ENCODE measurements at places on chromosomes 13 and 19.

- no peak for DNase-seq
Measured at GRCh38 chr13:44074611-44075010, 194.9 kb downstream of the LACC1 start.

- no peak for DNase-seq
Measured at GRCh38 chr13:90401150-90401549, 946.3 kb upstream of the MIR17HG start.

DNA sequence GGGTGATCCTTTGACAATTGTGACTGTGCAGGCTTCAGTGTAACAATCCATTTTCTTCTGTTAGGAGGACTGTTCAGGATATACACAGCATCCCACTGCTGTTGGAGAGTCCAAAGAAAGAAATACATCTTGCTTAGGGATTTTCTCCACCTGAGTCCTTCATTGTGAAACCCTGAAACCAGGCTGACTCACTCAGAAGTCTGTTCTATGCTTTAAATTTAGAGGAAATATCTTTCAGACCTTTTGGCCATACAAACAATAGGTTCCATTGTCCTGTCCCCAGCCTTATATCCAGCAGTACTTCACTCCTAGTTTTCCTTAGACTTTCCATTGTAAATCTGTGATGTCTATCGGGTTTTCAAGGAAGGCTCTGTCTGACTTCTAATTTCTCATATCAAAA is 379.1 kb downstream of the SUCLA2 start:
- no peak for DNase-seq

GRCh38 chr13:52405767-52406494 is at the start of gene THSD1:
THSD1 (minus strand) TSS chr13:52406172; CDS start chr13:52402600, 3,572 bp downstream.
- no peak for DNase-seq

- no peak for DNase-seq
Measured at GRCh38 chr19:3282155-3282554, 57.7 kb downstream of the CELF5 start.

DNA sequence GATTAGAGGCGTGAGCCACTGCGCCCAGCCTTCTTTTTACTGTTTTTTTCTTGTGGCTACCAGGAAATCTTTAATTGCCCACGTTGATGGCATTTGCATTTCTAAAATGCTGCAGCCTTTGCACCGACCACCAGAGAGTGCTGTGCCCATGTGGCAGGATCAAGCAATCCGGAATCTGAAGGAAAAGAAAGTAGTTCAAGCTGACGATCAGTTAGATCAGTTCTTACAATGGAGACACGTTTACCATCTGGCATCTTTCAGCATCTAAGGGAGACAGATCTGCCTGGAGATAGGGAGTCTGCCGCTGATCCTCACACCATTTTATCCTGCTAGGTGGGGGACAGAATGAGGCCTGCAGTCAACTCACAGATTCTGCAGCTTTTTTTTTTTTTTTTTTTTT is 19.9 kb downstream of the TINCR start:
- no peak for DNase-seq

DNA sequence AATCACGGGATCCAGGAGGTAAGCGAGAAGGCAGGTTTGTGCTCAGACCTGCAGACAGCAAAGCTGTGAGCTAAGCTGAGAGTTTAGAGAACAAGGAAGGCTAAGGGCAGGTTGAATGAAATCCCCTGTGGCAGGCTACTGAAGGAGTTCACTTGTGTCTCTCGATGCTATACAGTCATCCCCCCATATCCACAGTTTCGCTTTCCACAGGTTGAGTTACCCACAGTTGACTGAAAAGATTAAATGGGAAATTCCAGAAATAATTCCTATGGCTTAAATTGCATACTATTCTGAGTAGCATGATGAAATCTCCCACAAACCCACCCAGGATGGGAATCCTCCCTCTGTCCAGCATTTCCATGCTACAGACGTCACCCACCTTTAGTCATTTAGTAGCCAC is 49.6 kb downstream of the ABCC4 start:
- DNase-seq: no peak

GRCh38 chr19:1006711-1007398 is 6.6 kb downstream of the GRIN3B start:
- no peak for DNase-seq

DNA sequence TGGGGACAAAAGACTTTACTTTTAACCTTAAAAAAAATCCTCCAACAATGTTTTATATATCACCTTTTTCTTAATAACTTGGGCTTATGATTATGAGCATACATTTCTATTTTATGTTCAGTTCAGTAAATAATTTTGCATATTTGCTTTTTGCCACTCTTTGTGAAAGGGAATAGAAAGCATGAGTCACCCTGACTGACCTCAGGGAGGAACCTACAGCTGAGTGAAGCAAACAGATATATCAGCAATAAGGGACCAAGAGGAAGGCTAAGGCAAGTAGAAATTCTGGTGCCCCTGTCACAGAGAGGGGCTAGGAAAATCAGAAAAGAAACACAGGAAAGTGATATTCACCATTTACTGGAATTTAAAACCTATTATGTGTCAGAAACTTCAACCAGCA is 37.2 kb upstream of the SOHLH2 start:
- DNase-seq: no peak

GRCh38 chr19:7769171-7769570 is 6.1 kb downstream of the CLEC4M start:
- DNase-seq: no peak

- DNase-seq: no peak
Measured at GRCh38 chr19:54674021-54674617, 11.3 kb downstream of the LILRB4 start.

DNA sequence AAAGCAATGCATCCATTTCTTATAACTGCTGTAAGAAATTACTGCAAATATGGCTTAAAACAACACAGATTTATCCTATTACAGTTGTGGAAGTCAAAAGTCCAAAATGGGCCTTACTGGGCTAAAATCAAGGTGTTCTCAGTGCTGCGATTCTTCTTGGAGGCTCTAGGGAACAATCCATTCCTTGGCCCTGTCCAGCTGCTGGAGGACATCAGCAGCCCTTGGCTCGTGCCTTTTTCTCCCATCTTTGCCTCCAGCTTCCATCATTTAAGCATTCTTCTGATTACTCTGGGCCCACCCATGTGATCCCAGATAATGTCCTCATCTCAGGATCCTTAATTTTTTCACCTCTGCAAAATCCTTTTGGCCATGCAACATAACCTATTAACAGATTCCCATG is 607.1 kb downstream of the DCT start:
- no peak for DNase-seq

GRCh38 chr19:12944104-12944674 is 1.5 kb upstream of the RAD23A start:
- no peak for DNase-seq
